ENCODE measurements at places on chromosomes 6 and 20. TPM values are rescaled to one million over a fixed set of nuclear protein-coding genes. Genes with fewer than 3 reads are reported as not detected.

ADGRF5 gene
- total RNA-seq, result 8.1 TPM

MOG gene
- not detected for total RNA-seq

DACT2 gene
- total RNA-seq, result 0.68 TPM

ERVFRD-1 gene
- total RNA-seq, result not detected

CTAGE9 gene
- not detected for total RNA-seq

FLRT3 gene
- 9.6 TPM for total RNA-seq

MPIG6B gene
- total RNA-seq, result not detected

ELOVL4 gene
- total RNA-seq, result 3.0 TPM

PLTP gene
- total RNA-seq, result 132 TPM

GSTA5 gene
- not detected for total RNA-seq

OCSTAMP gene
- total RNA-seq, result not detected

LTA gene
- not detected for total RNA-seq

NHLRC1 gene
- 1.5 TPM for total RNA-seq

PPP1R16B gene
- total RNA-seq, result 2.3 TPM

AGPAT4 gene
- 6.9 TPM for total RNA-seq

MUC21 gene
- not detected for total RNA-seq

PTGIS gene
- total RNA-seq, result 67.5 TPM

PPDPF gene
- total RNA-seq, result 121 TPM

CST4 gene
- not detected for total RNA-seq

CASS4 gene
- 1.2 TPM for total RNA-seq

IL17A gene
- total RNA-seq, result not detected

CD83 gene
- total RNA-seq, result 1.1 TPM

MYH7B gene
- total RNA-seq, result 0.83 TPM

FAM162B gene
- 2.2 TPM for total RNA-seq

TP53TG5 gene
- not detected for total RNA-seq

DCDC2 gene
- under 0.01 TPM for total RNA-seq

ATP6V1G2 gene
- total RNA-seq, result 5.0 TPM

KIF25 gene
- not detected for total RNA-seq

BMP7 gene
- 1.5 TPM for total RNA-seq

FAM135A gene
- 21.4 TPM for total RNA-seq

PHF3 gene
- 78.1 TPM for total RNA-seq

PTCHD4 gene
- 1.4 TPM for total RNA-seq

SNAI1 gene
- total RNA-seq, result 1.8 TPM

BPIFB4 gene
- not detected for total RNA-seq

PTCRA gene
- not detected for total RNA-seq

SEL1L2 gene
- total RNA-seq, result not detected

VIP gene
- total RNA-seq, result 156 TPM

ARHGAP18 gene
- total RNA-seq, result 9.2 TPM

PROCR gene
- 53.5 TPM for total RNA-seq

GSTA3 gene
- not detected for total RNA-seq

IL20RA gene
- 1.5 TPM for total RNA-seq

CD109 gene
- total RNA-seq, result 22.9 TPM

RSPO4 gene
- not detected for total RNA-seq

CYP39A1 gene
- total RNA-seq, result 5.3 TPM

PKIG gene
- total RNA-seq, result 511 TPM

KCNB1 gene
- total RNA-seq, result 20.6 TPM

F13A1 gene
- 47.9 TPM for total RNA-seq

KHDRBS2 gene
- 0.36 TPM for total RNA-seq

C6orf52 gene
- total RNA-seq, result not detected

VARS2 gene
- total RNA-seq, result 13.0 TPM

CDH26 gene
- total RNA-seq, result 5.5 TPM

NFATC2 gene
- 6.5 TPM for total RNA-seq

B3GAT2 gene
- total RNA-seq, result not detected

Data from sigmoid colon (tissue), 7 donors.